ENCODE measurements at places on chromosomes 3 and 15.

GRCh38 chr3:135007607-135008006, 212.5 kb downstream of the EPHB1 start:
- peaks cover 4% of the 10 kb centered on the region for H3K36me3 ChIP-seq
- DNase-seq = no peak
- H3K4me3 ChIP-seq = no peak overlapping the region
- H3K4me1 ChIP-seq = no peaks in the 10 kb centered on the region

DNA sequence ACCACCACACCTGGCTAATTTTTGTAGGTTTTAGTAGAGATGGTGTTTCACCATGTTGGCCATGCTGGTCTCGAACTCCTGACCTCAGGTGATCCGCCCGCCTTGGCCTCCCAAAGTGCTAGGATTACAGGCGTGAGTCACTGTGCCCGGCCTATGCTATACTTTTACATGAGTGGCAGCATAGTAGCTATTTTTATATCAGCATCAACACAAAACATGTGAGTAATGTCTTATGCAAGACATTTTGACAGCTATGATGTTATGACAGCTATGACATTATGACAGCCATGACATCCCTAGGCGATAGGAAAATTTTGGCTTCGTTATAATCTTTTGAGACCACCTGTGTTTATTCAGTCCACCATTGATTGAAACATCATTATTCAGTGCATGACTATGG, 4.1 kb upstream of the NAALADL2 start:
- H3K27ac ChIP-seq = no peak overlapping the region
- no peaks in the 10 kb centered on the region for H3K4me1 ChIP-seq
- no peaks in the 10 kb centered on the region for H3K27me3 ChIP-seq
- H3K36me3 ChIP-seq = no peaks in the 10 kb centered on the region
- no peak overlapping the region for H3K4me3 ChIP-seq

GRCh38 chr15:59380902-59381610, 8.4 kb upstream of the MYO1E start:
- H3K27me3 ChIP-seq = no peaks in the 10 kb centered on the region
- H3K4me1 ChIP-seq = no peaks in the 10 kb centered on the region
- no peak overlapping the region for H3K27ac ChIP-seq

GRCh38 chr15:68992696-68993095, 21.8 kb upstream of the NOX5 start:
- H3K27ac ChIP-seq = no peak overlapping the region
- peaks cover 4% of the 10 kb centered on the region for H3K27me3 ChIP-seq
- peaks cover 5% of the 10 kb centered on the region for H3K4me1 ChIP-seq

DNA sequence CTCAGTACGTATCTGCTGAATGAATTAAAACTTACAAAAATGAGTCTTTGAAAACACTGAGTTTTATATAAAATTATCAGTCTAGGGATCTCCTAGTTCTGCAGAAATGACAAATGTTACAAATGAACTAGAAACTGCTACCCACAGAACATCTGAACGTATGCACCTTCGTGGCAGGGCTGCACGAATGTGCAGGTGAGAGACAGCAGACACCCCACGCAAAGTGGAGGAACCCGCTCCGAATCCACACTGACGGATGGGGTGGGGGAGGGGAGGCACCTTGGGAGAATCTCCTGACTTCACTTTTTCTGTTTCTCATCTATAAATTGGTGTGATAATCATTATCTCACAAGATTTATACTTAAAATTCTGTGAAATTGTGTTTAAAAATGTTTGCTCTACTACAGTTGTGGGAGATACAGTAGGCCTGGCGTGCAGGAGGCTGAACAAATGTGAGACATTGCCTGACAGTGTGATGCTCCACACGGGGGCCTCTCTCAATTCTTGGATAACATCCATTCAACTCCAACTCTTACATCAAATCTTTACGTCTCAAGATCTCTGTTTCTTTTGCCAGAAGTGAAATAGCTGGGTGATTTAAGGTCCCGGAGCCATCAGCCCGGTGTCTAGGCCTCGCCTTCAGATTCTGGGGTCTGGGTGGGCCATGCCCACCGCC, 86.9 kb downstream of the ATP10A start:
- no peaks in the 10 kb centered on the region for H3K36me3 ChIP-seq
- peaks cover 10% of the 10 kb centered on the region for H3K27me3 ChIP-seq
- H3K4me3 ChIP-seq = no peak overlapping the region

GRCh38 chr3:45210308-45211041, 15.6 kb downstream of the TMEM158 start:
- no peak overlapping the region for H3K4me3 ChIP-seq
- no peak overlapping the region for H3K27ac ChIP-seq
- DNase-seq = peak; percentile 81

DNA sequence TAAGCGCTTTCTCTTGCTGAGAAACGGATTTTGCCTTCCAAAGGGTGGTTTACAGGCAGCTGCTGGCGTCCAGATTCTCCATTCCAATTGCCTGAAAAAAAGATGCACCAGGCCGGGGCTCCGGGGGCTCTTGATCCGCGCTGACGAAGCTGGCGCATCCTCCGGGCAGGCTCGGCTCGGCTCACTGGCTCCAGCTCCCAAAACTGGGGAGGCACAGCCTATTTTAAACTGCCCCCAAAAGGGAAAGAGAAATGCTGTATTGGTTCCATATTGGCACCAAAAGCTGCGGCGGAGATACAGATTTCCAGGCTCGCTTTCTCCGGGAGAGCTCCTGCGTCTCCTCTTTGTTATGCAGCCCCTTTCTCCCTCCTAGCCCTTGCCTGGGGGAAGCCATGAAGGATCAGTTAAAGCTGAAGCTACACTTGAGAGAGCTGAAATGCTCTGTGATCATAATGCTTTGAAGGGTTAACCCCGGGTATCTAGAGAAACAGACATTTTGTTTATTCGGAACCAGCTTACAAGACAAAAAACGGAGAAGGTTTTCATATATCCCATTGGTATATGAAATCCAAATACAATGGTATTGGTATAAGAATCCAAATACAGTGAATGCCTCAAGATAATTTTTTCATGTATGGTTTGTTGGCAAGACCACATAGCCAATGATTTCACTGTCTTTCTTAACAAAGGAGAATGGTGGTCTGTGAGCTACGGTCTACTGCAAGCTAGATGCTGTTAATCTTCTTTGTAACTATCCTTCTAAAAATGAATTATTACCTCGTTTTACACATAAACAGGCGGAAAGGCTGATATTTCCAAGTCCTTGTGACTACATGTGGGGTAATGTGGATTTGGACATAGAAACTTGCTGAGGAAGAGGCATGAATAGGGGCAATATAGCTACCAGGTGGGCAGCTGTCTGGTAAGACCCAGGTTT, 693 bp downstream of the CD200 start:
- peak; percentile 20 for DNase-seq
- H3K36me3 ChIP-seq = no peaks in the 10 kb centered on the region
- peak overlapping the region; percentile 96 for H3K27ac ChIP-seq
- H3K4me3 ChIP-seq = peak overlapping the region; percentile 96
